ENCODE measurements at places on chromosomes 2 and 18.

DNA sequence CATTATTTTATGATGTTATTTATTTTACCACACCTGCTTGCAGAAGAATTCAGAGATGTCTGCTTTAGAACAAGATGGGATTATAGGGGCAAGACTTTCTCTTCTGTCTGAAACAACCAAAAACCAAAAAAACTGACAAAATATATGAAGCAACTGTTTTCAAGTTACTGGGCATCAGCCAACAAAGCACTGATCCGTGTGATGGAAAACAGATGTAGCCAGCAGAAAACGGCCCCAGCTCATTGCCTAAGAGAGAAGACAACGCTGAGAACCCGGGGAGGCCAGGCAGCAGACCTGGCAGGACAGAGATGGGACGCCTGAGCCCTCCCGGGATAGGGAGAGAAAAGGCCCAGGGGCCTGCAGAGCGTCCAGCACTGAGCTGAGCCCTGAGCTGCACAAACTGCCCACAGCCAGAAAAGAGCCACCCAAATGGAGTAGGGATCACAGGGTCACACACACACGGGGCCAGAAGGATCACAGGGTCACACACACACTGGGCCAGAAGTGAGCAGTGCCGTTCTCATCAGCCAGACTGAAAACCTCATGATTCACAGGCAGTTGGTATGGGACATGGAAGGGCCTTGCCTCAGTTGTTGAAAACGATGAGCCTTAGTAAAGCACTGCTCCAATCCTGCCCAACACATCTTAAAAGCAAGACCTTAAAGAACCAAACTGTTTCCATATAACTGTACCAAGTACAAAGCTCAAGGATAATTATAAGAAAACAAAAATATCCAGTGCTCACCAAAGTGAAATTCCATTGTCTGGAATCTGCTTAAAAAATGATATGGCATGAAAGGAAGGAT is 12.1 kb downstream of the PXDN start:
- DNase-seq, result no peak

- no peak for DNase-seq
These were observed 300.0 kb upstream of the SMIM21 start for GRCh38 chr18:75727456-75727855.

DNA sequence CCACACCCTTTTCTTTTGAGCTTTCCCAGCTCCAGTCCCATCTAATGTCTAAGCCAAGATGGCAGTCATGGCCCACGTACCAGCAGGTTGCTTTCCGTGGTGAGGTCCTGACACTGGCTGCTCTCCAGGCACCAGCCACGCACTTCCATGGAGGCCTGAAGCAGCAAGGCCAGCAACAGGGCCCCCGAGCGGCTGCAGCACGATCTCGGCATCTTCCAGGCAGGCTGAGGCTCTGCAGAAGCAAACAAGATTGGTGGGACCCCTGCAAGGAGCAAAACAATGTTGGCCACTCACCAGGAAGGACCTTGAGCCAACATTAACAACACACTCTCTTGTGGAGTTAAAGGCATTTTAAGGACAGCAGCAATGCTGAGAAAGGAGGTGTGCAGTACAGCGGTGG is 3.8 kb downstream of the POMC start:
- no peak for DNase-seq

DNA sequence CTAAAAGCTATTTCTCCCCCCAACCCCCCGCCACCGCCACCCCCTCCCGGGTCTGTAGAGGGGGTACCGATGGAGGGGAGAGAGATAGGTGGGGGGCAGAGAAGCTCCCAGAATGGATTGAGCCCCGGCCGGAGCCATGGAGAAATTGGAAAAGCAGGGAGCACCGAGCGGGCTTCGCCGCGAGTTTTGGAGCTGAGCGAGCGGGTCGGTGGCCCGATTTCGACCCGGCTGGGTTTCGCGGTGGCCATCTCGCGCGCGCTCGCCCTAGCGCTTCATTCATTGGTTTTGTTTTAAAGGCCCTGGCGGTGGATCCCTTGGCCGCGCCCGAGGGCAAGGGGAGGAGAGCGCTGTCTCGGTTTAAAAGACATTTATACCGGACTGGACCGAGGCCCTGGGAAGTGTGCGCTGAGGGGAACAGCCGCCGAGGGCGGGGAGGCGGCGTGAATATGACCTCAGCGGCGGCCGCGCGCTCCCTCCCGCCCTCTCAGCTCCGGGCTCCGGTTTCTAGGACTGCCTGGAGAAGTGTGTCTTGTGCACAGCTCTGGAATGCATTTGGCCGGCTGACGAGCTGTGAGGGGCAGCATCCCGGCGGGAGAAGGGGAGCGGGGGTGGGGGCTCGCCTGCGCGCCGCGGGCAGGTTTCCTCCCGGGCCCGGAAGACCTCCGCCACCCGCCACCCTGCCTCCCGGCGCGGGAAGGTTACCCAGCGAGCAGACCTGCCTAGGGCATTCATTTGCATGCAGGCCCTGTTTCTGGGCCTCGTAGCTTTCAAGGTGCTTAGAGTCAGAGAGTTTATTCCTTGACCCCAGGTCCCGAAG is 1.7 kb upstream of the SMAD7 start:
- DNase-seq, result peak; percentile 70

- DNase-seq, result peak; percentile 68
These were observed 122.9 kb downstream of the ZNF521 start for GRCh38 chr18:25229081-25229480.

- no peak for DNase-seq
These were observed 37.2 kb upstream of the CYBRD1 start for GRCh38 chr2:171485116-171485515.

DNA sequence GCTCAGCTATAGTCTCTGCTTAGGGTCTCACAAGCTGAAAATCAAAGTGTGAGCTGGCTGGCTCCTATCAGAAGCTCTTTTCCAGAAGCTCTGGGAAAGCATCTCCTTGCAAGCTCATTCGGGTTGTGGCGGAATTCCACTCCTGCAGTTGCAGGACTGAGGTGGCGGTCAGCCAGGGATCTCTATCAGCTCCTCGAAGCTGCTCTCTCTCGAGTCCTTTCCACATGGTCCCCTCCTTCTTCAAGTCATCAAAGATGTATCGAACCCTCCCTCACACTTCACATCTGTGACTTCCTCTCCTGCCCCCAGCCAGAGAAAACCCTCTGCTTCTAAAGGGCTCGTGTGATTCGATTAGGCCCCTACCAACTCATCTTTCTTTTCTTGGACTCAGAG is 141.7 kb downstream of the ZFP36L2 start:
- no peak for DNase-seq
